CD4-positive, alpha-beta T cell treated with Interleukin-6 at 100 ng/mL for 8 hours (primary cell): ENCODE measurements at places on chromosomes 5 and 9.

DNA sequence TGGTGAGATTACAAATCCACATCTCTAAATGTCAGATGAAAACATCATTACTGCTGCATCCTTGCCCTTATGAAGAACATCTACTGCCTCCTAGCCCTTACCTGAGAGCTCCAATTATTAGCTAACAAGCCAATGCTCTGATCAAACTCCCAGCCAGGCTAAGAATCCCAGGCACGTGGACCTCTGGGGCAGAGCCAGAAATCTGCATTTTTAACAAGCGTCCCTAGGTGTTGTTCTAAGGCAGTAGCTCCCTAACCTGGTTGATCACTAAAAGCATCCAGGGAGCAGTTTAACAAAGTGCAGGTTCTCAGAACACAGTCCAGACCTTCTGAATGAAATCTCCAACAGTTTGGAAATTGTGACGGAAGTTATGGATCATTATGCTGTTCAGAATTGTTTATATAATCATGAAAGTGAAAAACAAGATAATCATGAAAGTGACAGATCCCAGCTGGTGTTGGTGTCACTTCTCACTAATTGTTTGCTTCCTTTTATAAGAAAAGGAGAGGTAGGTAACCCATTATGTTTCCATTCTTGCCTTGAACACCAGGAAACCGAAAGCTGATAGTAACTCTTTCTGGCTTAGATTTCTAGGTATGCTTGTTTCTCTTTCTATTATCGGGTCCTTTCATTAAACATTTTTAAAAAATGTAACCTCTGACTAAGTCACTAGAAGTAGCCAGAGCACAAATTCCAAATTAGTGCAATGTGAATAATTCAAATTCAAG is 216.5 kb upstream of the NR4A3 start:
- DNase-seq, result no peak

DNA sequence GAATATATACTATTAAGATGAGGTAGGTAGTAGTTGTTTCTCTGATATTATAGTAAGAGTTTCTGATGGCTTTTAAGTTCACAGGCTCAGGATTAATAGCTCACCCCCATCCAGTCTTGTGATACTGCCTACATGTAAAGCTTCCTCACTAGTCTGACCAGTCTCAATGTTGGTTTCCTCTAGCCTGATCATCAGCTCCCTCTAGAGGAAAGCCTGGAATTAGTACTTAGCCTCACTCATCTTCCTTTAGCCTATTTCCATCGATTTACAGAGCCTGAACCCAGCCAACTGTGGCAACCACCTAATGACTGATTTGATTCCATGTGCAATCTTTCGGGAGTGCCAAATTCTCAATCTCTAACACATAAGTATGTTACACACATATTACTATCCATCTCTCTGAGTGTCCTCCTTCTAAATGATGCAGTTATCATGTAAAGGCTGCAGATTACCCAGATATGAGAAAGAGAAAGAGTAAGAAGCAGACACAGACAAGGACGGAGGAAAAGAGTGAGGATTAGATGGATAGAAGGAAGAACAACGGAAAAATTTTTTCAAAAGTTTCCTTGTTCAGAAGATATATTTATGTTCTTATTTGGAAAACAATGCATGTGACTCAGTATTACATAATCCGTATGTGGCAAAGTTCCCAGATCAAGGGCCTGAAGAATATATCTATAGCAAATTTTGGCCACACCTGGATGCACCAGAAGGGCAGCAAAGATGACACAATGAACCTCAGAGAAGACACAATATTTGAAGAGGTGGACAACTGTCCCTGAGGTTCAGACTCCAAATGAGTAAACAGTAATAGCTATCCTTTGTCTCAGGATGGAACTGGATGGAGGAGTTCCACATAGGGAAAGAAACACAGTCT is 333.7 kb downstream of the ELAVL2 start:
- no peak for DNase-seq

DNA sequence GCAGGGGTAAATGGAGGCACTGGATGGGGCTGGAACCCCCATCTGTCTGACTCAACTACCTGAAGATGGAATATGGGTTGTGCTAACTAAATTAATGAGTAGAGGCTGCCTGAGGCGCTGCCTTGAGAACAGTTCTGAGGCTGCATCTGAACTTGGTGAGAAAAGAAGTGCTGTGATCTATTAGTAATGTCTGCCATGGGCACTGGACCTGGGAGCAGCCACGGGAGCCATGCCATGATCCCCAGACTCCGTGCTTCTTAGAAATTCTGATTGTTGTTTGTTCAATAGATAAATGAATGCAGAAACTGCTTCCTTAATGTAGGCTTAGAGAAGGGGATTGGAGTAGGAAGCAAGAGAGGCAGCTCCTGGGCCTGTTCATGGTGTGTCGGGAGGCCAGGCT is 80.2 kb downstream of the KCNIP1 start:
- no peak for DNase-seq

DNA sequence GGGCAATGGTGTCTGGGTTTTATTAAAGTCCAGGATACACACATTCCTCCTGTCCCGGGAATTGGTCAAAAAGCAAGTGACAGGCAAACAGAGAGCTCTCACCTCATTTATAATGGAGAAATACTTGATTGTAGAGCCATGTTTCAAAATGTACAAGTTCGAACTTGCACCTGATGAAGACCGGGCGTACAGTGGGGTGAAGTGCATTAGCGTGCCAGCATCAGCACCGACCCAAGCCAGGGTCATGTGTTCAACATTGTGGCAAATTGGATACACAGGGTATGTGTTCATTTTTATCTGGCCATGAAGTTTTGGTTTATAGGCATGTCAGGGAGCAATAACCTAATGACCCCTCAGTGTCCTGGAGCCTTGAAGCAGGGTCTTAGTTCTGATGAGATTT is 472.5 kb downstream of the IRX1 start:
- DNase-seq, result no peak

DNA sequence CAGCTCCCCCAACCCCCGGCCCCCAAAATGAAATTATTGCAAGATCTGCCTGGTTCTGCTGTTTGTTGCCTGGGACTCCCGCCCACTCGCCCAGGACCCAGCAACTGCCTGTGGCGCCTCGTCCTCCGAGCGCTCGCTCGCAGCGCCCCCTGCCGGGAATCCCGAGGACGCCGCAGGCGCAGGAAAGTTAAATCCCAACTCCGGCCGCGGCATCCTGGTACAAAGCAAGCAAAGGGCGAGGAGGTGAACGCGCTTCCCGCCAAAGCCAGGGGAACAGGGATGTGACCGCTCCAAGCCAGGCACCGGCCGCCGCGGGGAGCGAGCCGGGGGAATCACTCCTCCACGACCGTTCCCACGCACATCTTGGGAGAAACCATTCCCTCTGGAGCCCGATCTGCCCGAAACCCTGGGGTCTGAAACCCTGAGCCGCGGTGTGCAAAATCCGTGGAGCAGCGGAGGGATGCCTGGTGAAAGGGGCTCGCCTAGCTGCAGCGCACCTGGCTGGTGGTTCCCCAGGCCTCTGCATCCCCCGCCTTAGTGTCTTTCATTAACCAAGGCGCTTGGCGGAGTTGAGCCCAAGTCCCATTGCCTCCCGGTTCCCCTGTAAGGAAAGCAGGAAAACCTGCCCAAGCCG is 1.3 kb downstream of the SEMA5A start:
- no peak for DNase-seq

GRCh38 chr5:54390015-54390414 is 65.5 kb upstream of the HSPB3 start:
- no peak for DNase-seq

- DNase-seq, result no peak
These were observed 23.5 kb downstream of the HNRNPH1 start for GRCh38 chr5:179599973-179600372.

- no peak for DNase-seq
These were observed 141.7 kb downstream of the SYK start for GRCh38 chr9:90943341-90943740.

GRCh38 chr9:36486933-36487481 is 85.7 kb upstream of the MELK start:
- DNase-seq, result peak; percentile 37

GRCh38 chr5:178398901-178399700 is 166.5 kb upstream of the PHYKPL start:
- no peak for DNase-seq

- DNase-seq, result no peak
These were observed 1495.8 kb downstream of the EFNA5 start for GRCh38 chr5:106174903-106175302.

DNA sequence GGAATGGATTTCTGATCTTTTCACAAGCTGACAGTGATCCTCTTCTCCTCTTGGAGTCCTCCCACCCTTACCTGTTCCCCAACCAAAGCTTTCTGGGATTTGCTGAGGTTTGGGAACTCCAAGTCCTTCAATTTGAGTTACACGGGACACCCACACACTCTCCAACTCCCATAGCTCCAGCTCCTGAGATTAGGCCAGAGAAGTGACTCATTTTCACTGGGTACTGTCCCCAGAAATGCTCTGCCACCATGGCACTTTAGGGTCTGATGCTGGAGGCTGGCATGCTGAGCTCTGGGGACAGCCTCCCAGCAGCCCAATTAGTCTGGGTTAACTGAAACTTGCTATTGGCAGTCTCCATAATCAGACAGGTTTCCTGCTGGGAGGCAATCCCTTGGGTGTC is 14.0 kb upstream of the HRCT1 start:
- no peak for DNase-seq

GRCh38 chr9:89808076-89808755 is 203.4 kb downstream of the GADD45G start:
- no peak for DNase-seq

- no peak for DNase-seq
These were observed 120.5 kb upstream of the NEK6 start for GRCh38 chr9:124137009-124137943.

GRCh38 chr5:165126598-165126997 is 1621.2 kb downstream of the MAT2B start:
- no peak for DNase-seq

GRCh38 chr9:29332789-29333188 is 1759.5 kb upstream of the C9orf72 start:
- DNase-seq, result no peak

DNA sequence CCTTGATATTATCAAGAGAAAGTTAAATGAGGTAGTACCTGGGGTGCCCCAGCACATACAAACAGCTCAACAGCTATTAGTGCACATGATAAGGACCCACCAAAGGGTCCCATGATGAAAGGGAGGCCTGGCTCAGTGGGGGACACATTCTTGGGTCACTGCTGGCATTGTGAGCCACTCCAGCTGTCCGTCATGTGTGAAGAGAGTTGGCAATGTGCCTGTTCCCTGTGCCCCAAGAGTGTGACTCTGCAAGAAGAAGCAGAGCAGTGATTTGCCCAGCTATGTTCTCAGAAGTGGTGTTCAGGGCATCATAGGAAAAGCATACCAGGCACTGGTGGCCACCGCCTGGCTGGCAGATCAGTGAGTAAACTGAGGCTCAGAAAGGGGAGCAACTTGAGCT is 37.1 kb upstream of the TDRD7 start:
- DNase-seq, result no peak

DNA sequence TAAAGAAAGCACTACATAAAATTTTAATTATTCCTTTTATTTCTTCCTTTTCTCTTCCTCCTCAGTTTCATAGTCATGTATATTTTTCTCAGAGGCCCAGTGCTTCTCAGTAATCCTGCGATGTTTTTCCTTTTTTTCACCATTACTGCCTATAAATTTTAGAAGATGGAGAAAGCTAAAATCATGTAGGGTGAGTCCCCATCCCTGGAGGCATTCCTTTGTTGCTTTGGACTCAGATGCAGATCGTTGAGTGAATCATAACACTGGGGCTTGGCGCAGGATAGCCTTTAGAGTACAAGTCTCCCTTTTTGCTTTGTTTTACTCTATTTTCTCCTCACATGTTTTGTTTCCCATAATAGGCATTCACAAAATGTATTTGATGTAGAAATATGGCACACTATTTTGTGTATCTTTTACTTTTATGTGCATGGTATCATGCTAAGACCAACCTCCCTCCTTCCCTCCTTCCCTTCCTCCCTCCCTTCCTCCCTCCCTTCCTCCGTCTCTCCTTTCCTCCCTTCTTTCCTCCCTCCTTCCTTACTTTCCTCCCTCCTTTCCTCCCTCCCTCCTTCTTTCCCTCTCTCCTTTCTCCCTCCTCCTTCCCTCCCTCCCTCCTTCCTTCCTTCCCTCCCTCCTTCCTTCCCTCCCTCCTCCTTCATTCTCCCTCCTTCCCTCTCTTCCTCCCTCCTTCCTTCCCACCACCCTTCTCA is 72.4 kb downstream of the NUDT12 start:
- DNase-seq, result no peak

DNA sequence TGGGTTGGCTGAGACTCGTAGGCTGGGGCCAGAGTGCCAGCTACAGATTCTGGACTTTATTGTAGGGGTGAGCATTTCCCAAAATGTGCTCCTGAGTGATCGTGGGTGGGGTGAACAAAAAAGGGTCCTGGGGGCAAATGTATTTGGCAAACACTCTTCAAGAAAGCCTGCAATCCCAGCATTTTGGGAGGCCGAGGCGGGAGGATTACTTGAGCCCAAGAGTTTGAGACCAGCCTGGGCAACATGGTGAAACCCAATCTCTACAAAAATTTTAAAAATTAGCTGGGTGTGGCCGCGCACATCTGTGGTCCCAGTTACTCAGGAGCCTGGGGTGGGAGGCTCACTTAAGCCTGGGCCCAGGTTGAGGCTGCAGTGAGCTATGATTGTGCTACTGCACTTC is 55.5 kb upstream of the CDKN2AIPNL start:
- no peak for DNase-seq

GRCh38 chr5:173310861-173311785 is 17.1 kb downstream of the STC2 start:
- DNase-seq, result no peak

DNA sequence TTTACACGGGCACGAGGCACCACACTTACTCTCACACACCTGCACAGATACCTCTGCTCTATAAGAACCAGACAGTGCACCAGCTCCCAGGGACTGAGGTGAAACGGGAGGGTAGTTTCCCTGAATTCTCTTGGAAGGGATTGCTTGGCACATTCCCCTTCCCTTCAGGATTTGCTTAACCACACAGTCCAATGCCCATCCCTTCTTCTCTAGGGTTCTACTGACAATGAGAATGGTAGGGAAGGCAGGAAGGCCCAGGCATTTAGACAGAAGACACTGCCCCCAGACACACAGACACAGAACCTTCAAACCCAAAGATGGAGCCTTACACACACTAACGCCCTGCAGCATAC is 704 bp upstream of the LHX6 start:
- no peak for DNase-seq
